Activated effector memory CD4-positive, alpha-beta T cell treated with anti-CD3 and anti-CD28 coated beads, Interleukin-2, amount 50 U/mL, for 16 hours (primary cell): ENCODE measurements at places on chromosomes 13 and 19.

DNA sequence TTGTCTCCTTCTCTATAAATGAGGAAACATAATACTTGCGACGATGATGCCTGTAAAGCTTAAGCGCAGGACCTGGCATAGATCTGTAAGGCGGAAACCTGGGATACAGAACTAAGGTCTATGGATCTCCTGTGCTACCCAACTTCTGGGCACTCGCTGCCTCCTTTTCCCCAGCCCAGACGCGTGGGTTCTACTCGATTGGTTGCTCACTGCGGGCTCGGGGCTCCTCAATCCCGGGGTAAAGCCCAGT, 615 bp upstream of the PSMC4 start:
- DNase-seq, result no peak

- DNase-seq, result no peak
These were observed 36.0 kb upstream of the MIR17HG start for GRCh38 chr13:91311491-91311890.

GRCh38 chr19:8120636-8121480, 28.5 kb downstream of the FBN3 start:
- no peak for DNase-seq

- DNase-seq, result no peak
These were observed 14.6 kb downstream of the RAB20 start for GRCh38 chr13:110546926-110547325.

DNA sequence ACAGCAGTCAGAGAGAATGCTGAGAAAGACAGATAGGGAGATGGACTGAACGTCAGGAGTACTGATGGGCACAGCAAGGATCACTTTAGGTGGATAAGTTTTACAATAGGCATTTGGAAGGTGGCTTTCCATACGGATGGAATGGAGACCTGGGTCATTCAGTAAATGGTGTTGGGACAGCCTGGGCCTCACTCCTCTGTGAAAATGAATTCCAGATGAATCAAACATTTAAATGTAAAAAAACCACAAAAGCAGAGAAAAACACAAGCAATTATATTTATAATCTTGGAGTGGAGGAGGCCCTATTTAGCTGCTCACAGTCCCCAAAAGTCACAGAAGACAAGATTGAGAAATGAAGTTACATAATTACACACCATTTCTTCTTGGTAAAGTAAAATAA, 4.7 kb downstream of the IL17D start:
- no peak for DNase-seq

DNA sequence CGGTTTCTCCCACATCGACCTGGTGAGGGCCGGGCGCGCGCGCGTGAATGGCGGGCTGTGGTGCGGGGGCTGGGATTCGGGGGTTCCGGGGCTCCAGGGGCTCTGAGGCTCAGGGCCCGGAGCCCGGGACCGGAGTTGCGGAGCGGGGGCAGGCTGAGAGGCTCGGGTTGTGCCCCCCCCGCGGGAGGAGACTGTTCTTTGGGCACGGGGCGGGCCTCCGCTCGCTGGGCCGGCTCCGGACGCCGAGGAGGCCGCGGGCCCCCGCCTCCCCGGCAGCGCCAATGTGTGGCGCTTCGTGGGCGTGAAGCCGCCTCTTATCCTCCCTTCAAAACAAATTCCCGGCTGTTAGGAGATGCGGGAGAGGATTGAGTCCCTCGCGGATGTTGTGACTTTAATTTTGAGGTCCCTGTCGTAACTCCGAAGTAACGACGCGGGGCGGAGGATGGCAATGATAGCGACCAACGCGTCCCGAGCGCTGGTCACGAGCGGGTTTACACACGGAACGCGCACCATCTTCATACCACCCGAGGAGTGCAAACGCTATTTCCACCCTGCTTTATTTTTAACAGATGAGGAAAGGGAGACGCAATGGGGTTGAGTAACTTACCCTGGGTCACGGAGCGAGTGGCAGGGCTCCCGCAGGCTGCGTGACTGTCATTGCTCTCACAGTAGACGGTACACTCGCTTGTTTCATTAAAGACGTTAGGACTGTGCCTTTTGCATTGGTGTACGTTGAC, 536 bp downstream of the UBA2 start:
- DNase-seq, result peak; percentile 83

DNA sequence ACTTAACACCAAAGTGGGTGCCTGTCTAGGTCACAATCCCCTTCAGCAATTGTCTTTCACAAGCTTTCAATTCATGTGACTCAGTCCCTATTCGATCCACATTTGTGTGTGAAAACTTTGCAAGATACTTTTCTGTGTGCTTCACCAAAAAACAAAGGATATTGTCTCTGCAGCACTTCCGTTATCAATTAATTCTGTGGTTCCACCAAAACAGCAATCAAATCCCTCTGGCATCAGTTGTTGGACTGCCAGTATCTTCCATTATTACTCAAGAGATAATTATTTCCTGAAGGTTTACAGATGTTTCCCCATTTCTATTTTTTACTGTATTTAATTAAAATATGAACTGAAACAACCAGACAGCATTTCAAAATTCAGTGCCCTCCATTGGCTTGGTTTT, 481.4 kb downstream of the SUCLA2 start:
- DNase-seq, result no peak

DNA sequence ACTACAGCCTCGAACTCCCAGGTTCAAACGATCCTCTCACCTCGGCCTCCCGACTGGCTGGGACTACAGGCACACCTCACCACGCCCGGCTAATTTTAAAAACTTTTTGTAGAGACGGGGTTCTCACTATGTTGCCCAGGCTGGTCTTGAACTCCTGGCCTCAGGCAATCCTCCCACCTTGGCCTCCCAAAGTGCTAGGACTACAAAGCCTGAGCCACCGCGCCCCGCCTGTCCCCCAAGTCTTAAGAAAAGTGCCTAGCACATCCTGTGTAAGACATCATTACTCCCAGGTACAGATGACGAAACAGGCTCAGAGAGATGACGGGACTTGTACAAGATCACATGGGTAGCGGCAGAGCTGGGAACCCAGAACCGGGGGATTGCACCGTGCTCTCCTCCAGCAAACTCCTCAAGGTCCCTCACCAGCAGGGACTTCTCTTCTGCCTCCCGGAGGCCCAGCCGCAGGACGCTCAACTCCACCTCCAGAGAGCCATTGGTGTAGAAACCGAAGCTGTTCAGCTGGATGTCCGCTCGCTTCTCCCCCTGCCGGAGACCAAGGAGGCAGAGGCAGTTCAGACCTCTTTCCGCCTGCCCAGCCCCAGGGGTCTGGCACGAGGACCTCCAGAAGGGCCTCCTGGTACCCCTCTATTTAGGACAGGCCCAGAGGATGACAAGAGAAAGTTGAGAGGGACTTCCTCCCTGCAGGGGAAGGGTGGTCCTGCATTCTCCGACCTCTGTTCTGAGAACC, 1.0 kb downstream of the GPR108 start:
- DNase-seq, result peak; percentile 89

DNA sequence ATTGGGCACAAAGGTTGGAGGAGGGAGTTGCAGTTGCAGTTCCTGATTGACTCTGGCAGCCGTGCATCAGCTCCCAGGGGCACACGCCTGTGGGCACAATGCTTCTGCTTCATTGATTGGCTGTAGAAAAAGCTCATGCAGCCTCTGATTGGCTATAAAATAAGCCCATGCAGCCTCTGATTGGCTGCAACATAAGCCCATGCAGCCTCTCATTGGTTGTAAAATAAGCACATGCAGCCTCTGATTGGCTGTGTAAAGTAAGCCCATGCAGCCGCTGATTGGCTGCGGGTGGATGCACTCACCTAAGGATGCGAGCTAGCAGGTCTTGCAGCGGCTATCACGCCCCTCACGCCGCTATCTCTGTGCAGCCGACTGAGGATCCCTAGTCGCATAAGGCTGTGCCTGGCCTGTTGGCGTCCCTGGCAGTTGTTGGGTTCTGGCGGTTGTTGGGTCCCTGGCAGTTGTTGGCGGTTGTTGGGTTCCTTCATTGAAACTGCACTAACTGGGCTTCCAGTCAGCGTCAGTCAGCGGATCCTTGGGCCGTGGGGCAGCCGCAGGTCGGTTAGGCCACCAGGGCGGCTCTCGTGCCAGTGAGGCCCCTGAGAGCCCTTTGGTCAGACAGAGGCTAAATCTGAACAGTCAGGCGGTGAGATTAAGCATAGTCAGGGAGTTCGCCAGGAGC, at the start of gene SIGLECL1:
TSS of gene SIGLECL1 (plus strand) at position 295 of the 682 bp plus-strand sequence. CDS start 12,993 bp downstream, outside the sequence.
- no peak for DNase-seq

- DNase-seq, result no peak
These were observed 47.2 kb downstream of the PEX11G start for GRCh38 chr19:7441468-7442146.

DNA sequence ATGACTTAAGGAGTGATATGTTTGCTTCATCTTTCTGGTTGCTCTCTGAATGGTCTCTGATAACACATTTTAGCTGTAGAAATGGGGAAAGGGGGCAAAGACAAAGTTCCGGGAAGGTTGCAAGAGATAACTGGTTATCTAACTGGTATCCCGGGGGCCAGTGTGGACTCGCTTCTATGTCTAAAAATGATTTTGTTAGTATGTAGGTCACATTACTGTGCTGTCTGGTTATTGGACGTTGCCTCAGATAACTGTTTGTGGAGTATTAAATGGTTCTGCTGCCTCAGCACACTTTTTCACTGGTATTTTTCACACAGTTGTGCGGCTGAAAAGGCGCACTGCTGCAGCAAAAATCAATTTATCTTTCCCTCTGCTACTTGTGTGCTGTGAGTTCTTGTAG, 63.0 kb upstream of the ZNF536 start:
- no peak for DNase-seq

- no peak for DNase-seq
These were observed 2.5 kb downstream of the PRTN3 start for GRCh38 chr19:843180-843835.

DNA sequence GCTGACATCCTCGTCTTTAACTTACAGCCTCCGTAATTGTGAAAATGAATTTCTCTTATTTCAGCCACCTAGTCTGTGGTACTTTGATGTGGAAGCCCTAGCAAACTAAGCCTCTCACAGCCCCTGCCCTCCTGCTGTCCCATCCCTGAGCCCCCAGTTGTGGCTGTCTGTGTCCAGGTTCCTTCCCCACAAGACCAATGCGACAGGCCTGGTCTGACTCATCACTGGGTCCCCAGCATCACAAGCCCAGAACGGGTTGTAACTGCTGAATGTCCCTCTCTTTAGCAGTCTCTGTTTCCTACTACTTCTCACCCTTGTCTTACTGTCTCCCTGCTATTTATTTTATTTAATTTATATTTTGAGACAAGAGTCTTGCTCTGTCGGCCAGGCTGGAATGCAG, 5.7 kb downstream of the POU2F2 start:
- DNase-seq, result no peak

DNA sequence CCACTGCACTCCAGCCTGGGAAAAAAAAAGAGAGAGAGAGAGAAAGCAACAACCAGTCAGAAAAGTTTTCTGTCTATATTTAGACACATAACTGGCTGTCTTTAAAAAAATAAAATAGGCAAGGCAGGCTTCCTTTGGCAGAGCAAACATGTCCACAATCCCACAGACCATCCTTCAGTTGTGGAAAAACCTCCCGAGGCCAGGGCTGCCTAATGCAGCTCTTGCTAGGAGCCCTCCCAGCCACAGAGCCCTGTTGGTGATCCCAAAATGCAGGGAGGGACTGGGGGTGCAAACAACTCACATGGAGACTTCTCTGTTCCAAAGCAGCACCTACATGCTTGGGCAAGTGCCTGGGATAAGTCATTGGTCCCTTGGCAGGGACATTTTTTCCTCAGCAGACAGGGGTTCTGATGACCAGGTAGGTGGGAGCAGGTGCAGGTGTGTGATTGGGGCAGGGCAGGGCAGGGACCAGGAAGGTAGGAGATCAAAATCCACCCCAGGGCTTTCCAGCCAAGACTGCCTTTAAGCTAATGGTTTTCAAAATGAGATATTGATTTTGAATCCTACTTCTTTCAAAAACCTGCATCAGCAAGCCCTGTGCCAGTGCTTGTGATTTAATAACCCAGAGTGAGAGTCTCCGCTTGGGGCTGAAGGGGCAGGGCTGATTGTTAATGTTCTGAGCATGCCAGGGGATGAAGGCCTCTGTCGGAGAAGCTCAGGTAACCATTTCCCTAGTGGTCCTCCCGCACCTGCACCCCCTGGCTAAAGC, 178.5 kb downstream of the USP12 start:
- no peak for DNase-seq

- peak; percentile 83 for DNase-seq
These were observed at the start of gene POU4F1 for GRCh38 chr13:78603240-78603957. TSS of gene POU4F1 (minus strand) at chr13:78603552. CDS start at chr13:78603326, 226 bp downstream.

DNA sequence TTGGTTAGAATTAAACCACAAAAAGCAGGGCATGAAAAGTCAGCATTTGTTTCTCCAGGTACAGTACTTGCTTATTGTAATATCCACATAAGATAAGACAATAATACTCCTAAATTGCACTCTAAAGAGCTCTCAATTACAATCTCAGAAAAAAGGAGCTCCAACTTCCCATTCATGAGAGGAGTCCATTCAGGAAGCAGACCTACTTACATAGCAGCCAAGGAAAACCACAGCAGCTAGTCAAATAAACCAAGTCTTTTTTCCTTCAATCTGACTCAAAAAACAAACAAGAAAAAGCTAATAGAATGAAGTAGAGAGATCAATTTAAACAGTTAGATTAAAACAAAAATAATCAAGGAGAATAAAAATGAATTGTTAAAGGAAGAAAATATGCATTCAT, 885.2 kb upstream of the SLITRK6 start:
- DNase-seq, result no peak

DNA sequence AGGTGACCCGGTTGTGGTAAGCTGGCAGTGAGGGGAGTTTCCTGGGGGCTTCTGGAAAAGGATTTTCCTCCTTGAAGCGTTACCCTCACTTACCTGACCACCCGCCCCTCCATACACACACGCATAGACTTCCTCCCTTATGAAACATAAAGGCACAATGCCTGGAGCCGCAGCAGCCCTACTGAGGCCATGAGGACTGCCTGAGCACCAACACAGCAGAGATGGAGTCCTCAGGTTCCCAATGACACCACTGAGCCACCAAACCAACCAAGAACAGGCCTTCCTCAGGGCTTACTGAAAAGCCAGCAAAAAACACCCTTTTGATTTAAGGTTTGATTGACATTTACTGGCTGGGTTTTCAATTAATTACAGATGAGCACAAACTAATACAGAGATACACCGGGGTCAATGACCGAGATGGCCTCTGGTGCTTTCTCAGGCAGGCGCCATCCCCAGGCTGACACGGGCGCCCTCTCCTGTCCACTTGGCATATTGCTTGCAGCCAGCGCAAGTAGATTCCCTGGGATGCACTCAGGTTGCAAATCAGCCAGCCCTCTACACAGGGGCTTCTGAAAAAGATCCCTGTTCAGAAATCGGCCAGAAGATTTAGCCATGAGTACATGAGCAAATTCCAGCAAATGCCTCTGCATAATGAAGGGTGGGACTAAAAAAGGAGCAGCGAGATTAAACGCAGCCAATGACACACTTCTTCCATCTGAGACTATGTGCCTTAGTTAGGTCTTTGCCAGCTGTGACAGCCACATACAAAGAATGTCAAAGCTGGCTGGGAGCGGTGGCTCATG, 14.8 kb downstream of the OPA3 start:
- peak; percentile 84 for DNase-seq
